ENCODE measurements at places on chromosomes 3 and 15. TPM values are rescaled to one million over a fixed set of nuclear protein-coding genes. Genes with fewer than 3 reads are reported as not detected.

DNA sequence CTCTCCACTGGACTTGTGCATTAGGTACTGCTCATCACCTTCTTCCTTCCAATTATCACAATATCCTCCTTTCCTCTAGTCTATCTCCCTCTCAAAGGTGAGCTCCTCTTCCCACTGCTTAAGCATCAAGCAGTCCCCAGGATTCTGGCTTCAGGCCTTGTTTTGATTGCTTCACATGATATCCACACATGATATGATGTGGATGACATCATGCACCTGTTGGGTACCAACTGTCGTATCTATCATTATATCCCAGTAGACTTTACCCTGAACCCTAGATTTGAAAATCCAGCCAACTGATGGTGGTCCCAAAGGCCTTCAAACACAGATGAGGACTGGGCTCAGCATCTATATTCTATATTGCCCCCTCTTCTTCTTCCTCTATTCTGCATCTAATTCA, 104.9 kb downstream of the MFSD1 start:
- DNase-seq, result no peak

GRCh38 chr3:128317698-128318231, 148.9 kb downstream of the DNAJB8 start:
- no peak for DNase-seq

MOBP gene
- 0.04 TPM for polyA plus RNA-seq

- DNase-seq, result no peak
These were observed 225.0 kb upstream of the PROK2 start for GRCh38 chr3:72009851-72010443.

THRB gene
- 23.0 TPM for polyA plus RNA-seq

DNA sequence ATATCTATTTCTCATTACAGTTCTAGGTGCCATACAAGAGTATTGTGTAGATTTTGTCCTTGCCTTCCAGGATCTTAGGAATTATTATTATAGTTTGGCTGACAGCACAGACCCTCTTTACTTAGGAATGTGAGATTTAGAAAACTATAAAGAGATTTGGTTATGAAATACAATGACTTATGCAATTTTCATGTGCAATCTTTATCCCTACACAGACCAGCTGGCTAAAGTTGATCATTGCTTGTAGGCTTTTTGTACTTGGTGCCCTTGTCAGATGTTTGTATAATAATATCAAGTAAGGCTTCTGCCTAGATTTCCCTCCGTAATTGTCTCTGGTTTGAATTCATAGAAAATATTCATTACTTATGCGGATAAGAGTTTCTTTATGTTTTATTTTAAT, 174.5 kb upstream of the GAP43 start:
- no peak for DNase-seq

- no peak for DNase-seq
These were observed 115.9 kb downstream of the DCLK3 start for GRCh38 chr3:36648241-36649034.

GRCh38 chr3:123186695-123187094, 15.0 kb upstream of the SEC22A start:
- DNase-seq, result no peak

DNA sequence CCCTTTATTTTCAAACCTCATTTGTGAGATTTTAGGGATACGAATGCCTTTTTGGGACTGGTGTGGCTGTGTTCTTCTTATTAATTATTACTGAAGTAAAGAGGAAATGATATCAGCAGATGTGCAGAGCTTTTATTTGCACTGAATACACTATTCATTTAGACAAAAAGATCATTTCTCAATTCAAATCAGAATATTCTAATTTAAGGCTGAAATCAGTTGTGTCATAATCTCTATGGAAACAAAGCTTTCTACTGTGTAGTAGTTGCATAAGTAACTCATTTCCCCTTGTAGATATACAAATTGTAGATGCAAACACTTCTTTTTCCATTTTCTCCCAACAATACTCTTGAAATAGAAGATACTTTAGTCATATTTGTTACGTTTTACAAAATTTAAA, 56.0 kb downstream of the PDE8A start:
- no peak for DNase-seq

- no peak for DNase-seq
These were observed 2.1 kb downstream of the IDH2 start for GRCh38 chr15:90099868-90100831.

GRCh38 chr3:61740494-61740893, 179.1 kb downstream of the PTPRG start:
- DNase-seq, result no peak

GRCh38 chr3:72128921-72129320, 344.0 kb upstream of the PROK2 start:
- DNase-seq, result no peak

CCR3 gene
- polyA plus RNA-seq, result 0.27 TPM

DNA sequence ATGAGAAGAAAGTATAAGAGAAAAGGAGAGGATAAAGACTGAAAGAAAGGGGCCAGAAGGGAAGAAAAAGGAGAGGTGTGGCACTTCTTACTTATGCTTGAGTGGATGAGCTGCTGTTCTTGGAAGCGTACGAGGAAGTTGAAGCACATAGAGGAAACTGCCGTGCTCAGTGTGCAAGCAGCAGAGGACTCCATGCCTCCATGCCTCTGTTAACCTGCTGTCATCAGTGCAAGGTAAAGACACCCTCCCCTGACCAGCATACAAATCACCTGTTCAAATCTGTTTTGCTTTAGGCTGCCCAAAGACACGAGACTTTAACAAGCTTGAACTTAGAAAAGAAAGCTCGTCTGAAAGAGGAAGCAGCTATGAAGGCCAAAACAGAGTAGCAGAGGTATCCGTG, 6.4 kb downstream of the WDR5B start:
- no peak for DNase-seq

FES gene
- polyA plus RNA-seq, result 21.6 TPM

DNA sequence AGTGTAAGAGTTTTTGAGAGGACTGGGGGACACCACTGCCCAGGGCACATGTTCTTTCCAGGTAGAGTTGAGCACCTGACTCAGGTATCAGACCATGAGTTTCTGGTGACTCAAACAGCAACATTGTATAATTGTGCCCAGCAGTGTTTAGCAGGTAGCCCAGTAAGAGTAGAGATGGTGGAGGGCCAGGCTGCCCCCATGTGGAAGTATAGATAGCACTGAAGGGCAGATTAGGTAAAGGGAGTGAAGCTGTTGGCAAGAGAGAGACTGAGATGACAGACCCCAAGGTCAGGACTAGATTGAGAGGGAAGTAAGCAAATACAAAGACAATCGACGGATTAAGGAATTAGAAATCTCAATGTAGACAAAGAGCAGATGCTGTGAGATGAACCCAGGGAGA, 74.6 kb downstream of the TRIM42 start:
- DNase-seq, result no peak

GRCh38 chr3:196414469-196414868, 17.8 kb downstream of the UBXN7 start:
- no peak for DNase-seq

FBXW12 gene
- polyA plus RNA-seq, result 0.62 TPM

GRCh38 chr3:171306631-171307030, 153.6 kb downstream of the TNIK start:
- DNase-seq, result no peak

- DNase-seq, result no peak
These were observed 8.9 kb upstream of the SUCNR1 start for GRCh38 chr3:151864423-151865101.

- no peak for DNase-seq
These were observed 96.5 kb downstream of the SUCLG2 start for GRCh38 chr3:67557848-67558355.
